ENCODE measurements at places on chromosomes 7 and 10.

- no peak for DNase-seq
Observed at GRCh38 chr10:70515035-70515667, 36.6 kb downstream of the PALD1 start.

GRCh38 chr10:78952686-78953085, 116.1 kb upstream of the ZMIZ1 start:
- no peak for DNase-seq

GRCh38 chr10:59868696-59869593, 37.4 kb downstream of the CCDC6 start:
- DNase-seq, result no peak

GRCh38 chr10:35505241-35505873, 99.8 kb upstream of the GJD4 start:
- no peak for DNase-seq

DNA sequence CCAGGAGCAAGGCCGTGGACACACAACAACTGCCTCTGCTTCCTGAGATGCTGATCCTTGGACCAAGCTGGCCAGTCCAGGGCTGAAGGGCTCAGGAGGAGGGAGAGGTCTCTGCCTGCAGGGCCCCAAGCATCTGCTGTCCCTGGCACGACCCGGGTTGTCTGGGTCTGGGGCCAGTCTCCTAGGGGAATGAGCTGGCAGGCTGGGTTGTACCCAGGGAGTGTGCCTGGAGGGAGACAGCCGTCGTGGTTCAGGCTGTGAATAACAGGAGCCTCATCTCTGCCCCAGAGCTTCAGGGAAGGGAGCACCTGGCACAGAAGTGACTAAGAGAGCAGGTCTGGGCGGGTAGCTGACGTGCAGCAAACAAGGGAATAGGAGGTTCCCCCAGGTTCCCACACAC, 17.9 kb upstream of the SERPINE1 start:
- DNase-seq, result no peak

GRCh38 chr7:84490661-84491060, 296.1 kb upstream of the SEMA3A start:
- no peak for DNase-seq

DNA sequence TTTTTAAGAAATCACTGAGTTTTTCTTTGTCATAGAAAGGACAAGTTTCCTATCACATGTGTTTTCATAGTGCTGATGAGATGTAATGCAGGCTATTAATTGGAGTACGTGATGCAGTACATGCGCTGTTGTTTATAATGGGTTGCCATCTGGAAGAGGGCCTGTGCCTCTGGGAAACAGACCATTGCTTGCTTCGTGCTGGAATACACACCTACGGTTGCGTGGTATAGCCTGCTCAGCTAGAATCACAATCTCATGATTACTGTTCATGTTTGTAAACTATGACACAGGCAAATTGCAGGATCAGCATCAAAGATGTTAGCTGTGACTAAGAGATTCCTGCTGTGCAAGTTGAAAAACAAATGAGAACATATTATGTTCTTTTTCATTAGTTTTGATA, 107.2 kb upstream of the STEAP1B start:
- no peak for DNase-seq

GRCh38 chr10:103736044-103736443, 119.3 kb downstream of the SH3PXD2A start:
- no peak for DNase-seq

- no peak for DNase-seq
Observed at GRCh38 chr7:44318332-44318731, 7.1 kb downstream of the CAMK2B start.

DNA sequence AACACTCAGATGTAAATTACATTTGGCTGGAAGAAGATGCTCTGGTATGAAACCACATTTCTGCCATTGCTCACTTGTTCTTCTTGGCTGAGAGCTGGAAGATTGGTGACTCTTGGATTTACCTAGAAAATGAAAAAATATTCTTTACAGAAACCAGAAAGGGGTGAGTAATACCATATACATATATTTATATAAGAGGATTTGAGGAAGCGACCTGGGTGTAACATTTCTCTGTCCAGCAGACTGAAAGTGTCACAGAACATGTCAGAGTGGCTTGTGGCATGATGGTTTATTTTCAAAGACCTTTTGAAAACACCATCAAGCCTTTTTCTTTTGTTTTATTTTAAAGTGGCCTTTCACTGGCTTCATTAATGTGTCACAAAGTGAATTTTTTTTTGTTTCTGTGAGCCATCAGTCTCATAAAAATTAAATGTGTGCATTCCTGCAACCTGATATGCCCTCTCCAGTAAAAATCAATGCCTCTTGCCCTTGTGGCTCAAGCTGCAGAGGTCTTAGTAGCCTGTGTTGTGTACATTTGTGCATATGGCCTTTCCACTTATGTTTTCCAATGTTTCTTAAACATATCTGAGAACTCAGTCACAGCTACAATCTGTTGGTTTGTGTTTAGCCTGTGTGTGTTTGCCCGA, 23.5 kb downstream of the CREB5 start:
- DNase-seq, result no peak

DNA sequence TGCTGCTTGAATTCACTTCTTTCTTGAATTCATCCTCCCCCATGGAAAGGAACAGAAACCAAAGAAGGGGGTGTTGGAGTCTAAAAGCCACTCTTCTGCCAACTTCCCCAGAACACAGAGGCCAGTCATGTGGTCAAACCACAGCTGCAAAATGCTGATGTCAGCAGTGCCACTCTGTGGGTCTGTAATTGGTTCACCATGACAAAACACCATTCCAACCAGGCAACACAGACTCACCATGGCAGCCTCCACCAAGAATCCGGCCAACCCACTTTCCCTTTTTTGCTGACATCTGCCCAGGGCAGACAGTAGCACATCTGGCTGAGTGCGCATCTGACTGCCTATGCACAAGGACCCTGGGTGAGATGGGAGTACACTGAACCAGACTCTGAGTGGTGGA, 16.8 kb downstream of the OSBPL3 start:
- DNase-seq, result no peak

GRCh38 chr7:97513326-97513725, 218.6 kb upstream of the TAC1 start:
- DNase-seq, result no peak

DNA sequence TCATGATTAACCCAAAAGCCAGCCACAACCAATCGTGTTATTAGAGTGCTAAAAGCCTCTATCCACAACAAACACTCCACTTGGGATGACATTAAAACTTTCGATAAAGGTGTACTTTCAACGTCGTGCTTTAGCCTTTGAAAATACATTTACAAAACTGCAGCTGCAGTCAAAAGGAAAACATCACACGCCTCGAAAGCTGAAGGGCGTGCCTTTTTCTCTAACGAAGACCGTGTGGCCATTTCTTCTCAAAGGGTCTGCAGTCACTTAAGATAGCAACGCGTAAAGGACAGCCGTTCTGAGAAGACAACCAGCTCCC, 1.1 kb downstream of the ARHGAP12 start:
- no peak for DNase-seq

GRCh38 chr7:100567751-100568175, 5.9 kb downstream of the SAP25 start:
- DNase-seq, result no peak

DNA sequence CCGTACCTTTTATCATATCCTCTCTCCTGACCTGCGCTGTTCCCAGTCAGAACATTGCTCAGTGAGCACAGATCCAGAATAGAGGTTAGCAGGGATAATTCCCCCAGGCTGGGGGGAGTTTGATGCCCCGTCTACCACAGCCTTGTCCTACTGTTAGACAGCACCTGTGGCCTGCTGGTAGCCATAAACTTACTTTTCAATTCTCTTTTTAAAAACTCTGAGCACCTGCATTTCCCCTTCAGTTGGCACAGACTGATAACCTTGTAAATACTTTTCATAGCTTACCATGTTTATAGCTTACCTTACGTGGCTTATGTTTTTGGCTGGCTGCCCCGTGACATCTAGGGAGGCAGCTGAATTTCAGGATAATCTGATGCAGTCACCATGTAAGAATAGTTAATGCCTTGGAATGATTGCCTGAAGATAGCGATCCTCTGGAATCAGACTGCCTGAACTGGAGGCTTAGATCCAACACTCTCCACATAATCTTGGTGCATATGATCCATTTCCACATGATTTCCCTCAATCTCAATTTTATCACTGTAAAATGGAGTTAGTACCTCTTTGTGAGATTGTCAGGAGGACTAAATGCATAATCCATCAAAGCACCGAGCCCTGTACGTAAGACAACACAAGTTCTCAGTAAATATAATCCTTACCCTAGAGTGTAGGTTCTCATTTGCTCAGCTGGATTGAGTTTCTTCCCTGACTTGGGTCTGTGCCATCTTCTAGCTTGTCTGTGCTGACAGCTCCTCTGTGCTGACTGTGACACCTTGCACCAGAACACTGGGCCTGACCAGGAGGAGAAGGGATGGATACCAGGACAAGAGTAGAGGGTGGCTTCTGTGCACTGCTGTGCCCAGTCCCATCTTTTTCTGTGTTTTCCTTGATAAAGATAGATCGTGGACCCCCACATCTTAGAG, 111.7 kb upstream of the GJD4 start:
- DNase-seq, result no peak

- DNase-seq, result no peak
Observed at GRCh38 chr7:14807507-14807906, 95.0 kb downstream of the DGKB start.

DNA sequence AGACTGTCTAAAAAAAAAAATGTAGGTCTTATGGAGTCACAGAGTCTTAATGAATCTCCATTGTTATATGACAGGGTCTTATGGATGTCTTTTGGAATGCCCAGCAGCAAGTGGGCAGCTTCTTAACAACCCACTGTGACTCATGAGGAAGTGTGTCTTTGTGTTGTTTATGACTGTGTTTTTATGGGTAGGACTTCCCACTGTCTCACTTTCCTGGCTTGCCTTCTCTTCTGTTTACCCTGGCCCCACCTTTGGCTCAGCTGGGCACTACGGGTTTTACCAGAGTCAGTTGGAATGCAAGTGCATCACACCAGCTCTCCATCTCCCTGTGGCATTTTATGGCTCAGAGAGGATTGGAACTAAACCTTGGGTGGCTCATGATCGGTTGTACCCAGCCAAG, 580.5 kb downstream of the AUTS2 start:
- DNase-seq, result no peak

- no peak for DNase-seq
Observed at GRCh38 chr10:58743466-58744115, 230.9 kb downstream of the BICC1 start.

GRCh38 chr10:23405540-23405939, 33.3 kb upstream of the OTUD1 start:
- DNase-seq, result no peak

- peak; percentile 37 for DNase-seq
Observed at GRCh38 chr7:5143935-5144903, 45.8 kb upstream of the WIPI2 start.

GRCh38 chr7:129797214-129797789, 155.5 kb downstream of the UBE2H start:
- DNase-seq, result no peak

- DNase-seq, result no peak
Observed at GRCh38 chr7:152553671-152554317, 118.0 kb upstream of the KMT2C start.

DNA sequence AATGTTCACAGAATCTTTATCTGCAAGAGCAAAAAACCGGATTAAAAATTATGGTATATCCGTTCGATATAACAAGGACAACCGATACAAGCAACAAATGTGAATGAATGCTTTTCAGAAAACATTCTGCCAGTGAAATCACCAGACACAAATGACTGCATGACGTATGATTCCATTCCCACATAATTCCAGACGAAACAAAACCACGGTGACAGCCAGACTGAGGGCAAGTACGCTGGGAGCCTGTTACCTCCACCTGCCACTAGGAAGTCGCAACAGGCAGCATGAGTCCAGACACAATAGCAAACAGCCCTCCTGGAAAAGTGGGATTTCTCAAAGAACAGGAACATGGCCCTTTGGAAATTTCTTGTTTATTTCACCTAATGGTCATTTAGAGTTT, 41.7 kb downstream of the MAD1L1 start:
- no peak for DNase-seq

DNA sequence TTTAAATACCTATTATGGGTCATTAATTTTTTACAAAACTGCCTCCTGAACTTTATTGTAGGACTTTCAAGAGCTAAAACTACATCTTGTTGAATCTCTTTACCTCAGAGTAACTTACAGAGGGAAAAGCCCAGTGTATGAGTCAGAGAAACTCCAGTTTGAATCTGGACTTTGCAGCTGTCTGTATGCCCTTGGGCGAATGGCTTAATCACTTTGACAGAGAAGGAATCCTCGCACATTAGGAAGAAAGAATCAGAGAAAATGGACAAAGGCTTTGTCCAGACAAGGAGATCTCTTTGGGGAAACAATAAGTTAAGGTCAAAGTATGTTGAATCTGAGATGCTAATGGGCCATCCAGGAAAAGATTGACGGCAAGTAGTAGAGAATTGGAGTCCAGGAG, 484.2 kb upstream of the CELF2 start:
- DNase-seq, result no peak

GRCh38 chr7:45568536-45569289, 5.5 kb upstream of the ADCY1 start:
- no peak for DNase-seq

DNA sequence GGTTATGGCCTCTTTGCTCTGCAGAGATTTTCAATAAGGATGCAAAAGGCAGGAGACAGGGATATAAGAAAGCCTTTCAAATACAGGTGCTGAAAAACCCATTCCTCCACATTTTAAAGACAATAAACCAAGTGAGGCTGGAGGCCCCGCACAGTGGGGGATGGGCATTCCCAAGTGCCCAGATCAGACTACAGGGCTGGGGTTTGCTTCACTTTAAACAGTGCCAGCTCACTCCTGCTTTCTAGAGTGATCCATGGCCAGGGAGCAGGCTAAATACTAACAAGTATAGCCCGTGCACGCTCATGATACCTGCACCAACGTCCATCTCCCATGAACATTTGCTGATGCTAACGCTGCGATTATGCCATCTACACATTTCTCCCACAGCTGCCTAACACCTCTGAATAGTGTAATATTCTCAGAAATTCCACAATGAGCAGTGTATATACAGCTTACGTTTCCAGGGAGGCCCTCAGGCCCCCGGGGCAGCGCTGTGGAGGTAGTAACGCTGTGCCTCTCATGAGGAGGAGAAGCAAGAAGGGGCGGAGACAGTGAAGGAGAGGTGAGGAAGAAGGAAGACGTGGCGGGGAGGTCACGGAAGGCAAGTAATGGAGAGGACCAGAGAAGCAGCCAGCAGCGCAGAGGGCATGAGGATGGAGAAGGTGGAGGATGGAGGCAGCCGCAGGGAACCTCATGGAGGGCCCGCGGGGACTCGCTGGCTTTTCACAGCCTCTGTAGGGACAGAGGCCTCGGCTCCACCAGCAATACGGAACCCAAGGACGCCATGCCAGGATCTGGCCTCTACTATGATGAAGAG, 141.7 kb downstream of the USP6NL start:
- no peak for DNase-seq

DNA sequence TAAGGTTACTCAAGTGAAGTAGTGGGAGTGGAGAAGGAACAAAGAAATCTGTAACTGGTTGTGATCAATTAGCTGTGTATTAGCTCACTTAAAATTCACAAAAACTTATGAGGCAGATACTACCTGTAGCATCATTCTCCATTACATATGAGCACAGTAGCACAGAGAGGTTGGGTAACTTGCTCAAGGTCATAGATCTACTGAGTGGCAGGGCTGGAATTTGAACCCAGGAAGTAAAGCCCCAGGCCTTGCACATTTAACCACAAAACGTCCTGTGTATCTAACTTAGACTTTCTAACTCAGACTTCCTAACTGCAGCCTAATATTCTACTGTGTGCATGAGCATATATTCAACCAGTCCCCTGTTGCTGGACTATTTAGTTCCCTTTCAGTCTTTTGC, 5.6 kb upstream of the SLF2 start:
- no peak for DNase-seq
